ENCODE measurements at places on chromosomes 12 and 14. TPM values are rescaled to one million over a fixed set of nuclear protein-coding genes. Genes with fewer than 3 reads are reported as not detected.
A peak's percentile ranks its signal among the peaks of the same experiment; 100 is the strongest.

The PIP4K2C gene
- polyA plus RNA-seq: 43.4 TPM

The DBX2 gene
- polyA plus RNA-seq: 0.08 TPM

DNA sequence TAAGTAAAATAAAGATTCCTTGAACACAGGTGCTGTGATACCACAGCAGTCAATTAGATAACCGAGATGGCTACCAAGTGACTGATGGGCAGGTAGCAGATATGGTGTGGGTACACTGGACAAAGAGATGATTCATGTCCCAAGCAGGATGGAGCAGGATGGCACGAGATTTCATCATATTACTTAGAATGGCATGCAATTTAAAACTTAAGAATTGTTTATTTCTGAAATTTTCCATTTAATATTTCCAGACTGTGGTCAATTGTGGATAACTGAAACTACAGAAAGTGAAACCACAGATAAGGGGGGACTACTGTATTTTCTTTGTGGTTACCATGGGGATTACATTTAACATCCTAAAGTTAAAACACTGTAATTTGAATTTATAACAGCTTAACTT, 7.5 kb upstream of the ZFP36L1 start:
- DNase-seq: no peak

GRCh38 chr14:53956427-53957201, at the start of gene BMP4:
Gene BMP4 (minus strand): TSS chr14:53956825. CDS start chr14:53952222, 4,603 bp downstream.
- peak; percentile 78 for DNase-seq

All from left kidney (tissue), 8 donors.